Activated CD8-positive, alpha-beta T cell treated with anti-CD3 and anti-CD28 coated beads, Interleukin-2, amount 10 ng/mL, durations not matched to agents 7 days and 5 days (primary cell): ENCODE measurements at places on chromosomes 2 and 18. TPM values are rescaled to one million over a fixed set of nuclear protein-coding genes. Genes with fewer than 3 reads are reported as not detected.

Gene IL1RN
- 0.31 TPM for total RNA-seq

Gene FTCDNL1
- 1.9 TPM for total RNA-seq

Gene POTEJ
- total RNA-seq: not detected

DNA sequence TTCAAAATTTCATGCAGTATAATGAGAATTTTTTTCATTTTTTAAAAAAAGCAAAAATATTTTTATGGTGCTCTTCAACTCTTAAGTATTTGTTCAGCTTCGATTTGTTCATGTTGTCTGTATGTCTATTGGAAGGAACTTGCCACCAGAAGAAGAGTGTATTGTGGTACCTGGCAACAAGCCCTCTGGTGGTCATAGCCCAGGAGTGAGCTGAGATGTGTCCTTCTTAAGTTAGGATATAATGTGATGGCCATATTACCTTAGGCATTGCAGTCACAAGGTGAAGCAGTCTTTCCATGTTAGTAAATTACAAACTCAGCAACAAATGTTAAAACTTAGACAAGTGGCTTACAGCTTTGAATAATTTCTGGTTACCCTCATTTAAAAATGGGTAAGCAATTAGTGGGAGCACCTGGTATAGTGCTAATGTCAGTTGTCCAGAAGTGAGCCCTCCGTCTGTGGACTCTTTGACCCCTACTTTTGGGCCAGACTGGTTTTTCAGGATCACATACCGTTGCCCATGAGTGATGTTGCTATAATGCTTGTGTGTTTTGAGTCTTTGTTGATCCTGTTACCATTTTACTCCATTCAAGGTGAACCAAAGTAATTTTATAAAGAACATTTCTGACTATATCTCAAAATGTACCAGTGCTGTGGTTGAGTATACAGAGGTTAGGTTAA lies 57.4 kb downstream of the MYO1B start:
- DNase-seq: no peak

DNA sequence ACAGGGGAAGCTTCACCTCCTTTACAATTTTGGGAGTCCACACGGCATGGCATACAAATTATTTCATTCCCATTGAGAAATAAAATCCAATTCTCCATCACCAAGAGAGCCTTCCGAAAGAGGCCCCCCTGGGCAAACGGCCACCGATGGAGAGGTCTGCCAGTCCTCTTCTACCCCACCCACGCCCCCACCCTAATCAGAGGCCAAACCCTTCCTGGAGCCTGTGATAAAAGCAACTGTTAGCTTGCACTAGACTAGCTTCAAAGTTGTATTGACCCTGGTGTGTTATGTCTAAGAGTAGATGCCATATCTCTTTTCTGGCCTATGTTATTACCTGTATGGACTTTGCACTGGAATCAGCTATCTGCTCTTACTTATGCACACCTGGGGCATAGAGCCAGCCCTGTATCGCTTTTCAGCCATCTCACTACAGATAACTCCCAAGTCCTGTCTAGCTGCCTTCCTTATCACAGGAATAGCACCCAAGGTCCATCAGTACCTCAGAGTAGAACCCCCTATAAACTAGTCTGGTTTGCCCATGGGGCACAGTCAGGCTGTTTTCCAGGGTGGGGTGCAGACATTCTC lies 58.3 kb downstream of the BCL11A start:
- DNase-seq: no peak

Gene IKZF2
- 29.7 TPM for total RNA-seq

Gene GKN1
- not detected for total RNA-seq

Gene TTN
- total RNA-seq: 12.8 TPM

DNA sequence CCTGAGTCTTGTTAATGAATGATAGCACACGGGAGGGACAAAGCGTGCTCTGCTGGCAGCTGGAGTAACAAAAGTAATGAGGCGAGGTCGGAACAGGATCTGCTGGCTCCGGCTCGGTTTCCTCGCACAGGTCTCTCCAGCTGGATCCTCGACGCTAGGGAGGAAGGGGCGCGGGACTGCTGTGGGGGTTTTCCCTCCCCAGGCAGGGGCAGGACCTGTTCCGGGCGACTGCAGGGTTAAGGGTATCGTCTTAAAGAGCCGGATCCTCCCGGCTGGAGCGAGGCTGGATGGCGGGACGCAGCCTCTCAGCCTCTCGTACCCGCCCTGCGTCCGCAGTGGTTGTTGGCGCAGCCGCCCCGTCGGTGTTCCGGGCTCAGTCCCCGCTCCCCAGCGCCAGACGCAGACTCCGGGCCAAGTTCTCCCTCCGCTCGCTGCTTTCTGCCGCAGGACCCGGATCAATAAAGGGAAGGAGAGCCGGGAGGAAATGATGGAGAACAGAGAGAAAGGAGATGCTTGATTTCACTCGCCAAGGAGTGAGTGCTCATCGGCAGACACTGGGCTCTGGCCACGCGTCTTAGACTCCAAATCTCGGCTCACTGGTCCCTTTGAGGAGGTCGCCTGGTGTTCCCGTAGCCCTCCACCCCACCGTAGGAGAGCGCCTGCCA lies 1.1 kb upstream of the LIPG start:
- no peak for DNase-seq

DNA sequence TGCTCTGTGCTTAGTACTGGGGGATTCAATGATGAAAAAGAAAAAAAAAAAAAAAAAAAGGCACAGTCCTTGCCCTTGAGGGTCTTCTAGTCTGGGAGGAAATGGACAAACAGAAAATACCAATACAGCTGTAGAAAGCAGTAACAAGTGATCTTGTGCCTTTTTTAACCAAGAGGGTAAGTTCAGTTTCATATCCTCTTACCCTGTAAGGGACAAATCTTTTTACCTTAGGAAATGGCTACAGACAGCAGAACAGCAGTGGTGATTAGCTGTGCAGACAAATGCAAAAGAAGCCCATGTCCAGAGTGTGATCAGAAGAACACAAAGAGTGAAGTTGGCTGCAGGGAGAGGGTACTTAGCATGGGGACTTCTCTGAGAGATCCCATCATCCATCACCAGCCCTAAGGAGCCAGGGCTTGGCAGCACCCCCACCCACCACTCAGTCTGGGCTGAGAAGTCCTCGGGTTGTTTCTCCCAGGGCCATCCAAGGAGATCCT lies 102.9 kb downstream of the ALPK2 start:
- no peak for DNase-seq

Gene MTCL1
- 1.7 TPM for total RNA-seq

Gene PUS10
- total RNA-seq: 7.3 TPM
